Kasumi-1 (cell line): ENCODE measurements at places on chromosomes 6 and 20.

DNA sequence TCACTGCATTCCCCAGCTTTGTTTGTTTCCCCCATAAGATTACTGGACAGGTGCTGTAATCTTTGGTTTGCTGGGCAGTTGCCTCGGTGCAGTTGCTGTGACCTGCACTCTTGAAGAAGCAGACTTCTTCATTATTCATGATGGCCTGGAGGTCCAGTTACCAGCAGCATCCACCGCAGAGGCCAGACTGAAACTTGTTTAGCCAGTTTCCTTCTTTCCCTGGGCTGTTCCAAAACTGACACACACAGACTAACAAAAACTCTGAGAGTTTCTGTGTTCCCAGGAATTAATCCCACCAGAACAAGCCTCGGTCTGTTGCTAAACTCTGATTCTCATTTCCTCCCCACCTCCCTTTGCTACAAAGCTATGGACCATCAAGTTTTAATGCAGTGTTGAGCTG, 144.1 kb downstream of the QRSL1 start:
- no peak for DNase-seq

DNA sequence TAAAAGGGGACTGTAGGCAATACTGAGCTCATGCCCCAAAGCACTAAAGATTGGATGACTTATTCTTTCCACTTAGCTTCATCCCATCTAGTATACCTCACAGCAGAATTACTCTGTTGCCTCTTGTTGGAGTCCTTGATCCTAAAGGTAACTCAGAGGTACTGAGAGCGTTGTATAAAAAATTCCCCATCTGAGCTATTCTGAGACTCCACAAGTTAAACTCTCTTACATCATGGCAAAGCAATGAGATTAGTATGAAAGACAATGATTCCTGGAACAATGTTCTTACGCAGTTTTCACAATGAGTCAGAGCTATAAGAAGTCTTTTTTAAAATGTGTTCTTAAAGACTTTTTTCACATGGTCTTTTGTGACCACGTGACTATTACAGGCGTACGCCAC, 370.1 kb downstream of the ADGRB3 start:
- DNase-seq = no peak

DNA sequence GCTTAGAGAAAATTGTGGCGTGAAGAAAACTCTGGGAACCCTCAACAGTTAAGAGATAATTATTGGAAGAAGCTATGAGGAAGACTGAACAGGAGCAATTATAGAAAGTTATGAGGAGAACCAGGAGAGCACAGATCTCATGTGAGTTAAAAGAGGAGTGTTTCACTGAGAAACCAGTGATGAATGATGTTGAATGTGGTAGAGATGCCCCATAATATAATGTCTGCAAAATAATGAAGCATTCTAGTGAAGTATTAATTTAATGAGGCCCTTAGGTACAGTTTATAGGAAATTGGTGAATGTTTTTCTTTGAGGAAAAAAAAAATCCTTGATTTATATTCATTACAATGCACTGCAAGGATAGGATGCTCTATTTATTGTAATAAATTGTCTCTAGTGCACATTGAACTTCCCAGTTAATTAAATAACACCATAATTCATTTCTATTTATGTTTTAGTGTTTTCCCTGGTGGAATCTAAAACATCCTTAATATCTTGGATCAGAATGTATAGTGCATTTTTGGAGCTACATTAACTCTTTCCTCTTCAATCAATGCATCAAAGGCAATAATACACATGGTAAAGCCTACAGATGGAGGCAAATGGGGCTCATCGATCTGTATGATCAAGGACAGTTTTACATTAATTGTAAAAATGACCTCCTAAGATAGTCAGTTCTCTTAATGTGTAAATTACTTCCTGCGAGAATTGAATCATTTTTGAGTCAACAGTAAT, 91.4 kb upstream of the EYS start:
- DNase-seq = no peak

- no peak for DNase-seq
Measured at GRCh38 chr20:59804871-59805665, 128.4 kb downstream of the SYCP2 start.

GRCh38 chr6:73508776-73509175, 12.1 kb downstream of the EEF1A1 start:
- DNase-seq = no peak

DNA sequence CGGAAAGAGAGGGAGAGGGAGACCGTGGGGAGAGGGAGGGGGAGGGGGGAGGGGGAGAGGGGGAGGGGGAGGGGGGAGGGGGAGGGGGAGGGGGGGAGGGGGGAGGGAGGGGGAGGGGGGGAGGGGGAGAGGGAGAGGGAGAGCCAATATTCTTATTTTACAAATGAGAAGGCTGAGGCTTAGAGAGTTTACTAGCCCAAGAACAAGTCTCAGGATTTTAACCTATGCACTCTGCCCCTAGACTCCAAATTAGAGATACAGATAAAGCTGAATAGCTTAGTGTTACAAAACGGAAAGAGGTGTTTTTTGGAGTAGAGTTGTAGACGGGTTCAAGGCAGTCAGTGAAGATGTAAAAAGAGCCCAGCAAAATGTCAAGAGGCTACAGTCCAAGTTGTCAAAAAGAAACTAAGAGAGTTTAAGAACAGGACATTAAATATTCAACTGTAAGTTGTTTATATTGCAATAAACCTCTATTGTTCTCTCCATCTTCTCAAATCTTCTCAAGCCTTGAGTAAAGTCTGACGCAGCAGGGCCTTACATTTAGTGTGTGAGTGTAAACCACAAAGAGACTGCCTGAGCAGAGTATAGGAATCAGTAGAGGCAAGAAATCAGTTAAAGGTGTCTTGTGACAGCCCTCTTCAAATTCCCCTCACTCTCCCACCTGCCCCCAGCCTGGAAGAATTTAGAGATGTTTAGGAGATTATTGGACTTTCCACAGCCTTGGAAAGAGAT, 34.9 kb upstream of the AKIRIN2 start:
- DNase-seq = no peak

GRCh38 chr20:42857446-42857845, 332.3 kb downstream of the PTPRT start:
- DNase-seq = no peak

DNA sequence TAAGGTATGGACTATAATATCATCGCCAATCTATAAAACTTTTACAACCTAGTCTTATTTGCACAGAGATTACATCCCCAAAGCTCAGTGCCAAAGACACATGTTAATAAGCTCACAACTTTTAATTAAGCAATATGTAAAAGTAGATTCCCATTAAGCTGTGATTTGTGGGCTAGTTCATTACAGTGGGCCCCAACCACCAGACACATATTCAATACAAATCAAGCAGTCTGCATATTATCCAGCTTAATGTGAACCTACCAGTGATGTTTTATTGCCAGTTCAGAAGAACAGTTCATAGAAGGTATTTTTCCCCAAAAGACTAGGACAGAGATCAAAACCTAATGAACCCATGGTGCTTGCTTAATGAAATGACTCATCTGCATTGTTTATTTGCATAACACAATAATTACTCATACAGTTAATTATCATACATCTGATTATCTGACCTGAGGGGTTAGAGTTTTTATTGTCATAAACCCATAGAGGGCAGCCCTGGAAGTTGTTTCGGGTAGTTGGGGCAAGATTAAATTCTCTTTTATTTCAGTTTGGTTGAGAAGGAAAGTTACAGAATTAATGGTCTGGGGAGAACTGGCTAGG, 831.0 kb downstream of the TFAP2A start:
- DNase-seq = no peak

- no peak for DNase-seq
Measured at GRCh38 chr6:131053546-131054240, 9.4 kb downstream of the EPB41L2 start.

DNA sequence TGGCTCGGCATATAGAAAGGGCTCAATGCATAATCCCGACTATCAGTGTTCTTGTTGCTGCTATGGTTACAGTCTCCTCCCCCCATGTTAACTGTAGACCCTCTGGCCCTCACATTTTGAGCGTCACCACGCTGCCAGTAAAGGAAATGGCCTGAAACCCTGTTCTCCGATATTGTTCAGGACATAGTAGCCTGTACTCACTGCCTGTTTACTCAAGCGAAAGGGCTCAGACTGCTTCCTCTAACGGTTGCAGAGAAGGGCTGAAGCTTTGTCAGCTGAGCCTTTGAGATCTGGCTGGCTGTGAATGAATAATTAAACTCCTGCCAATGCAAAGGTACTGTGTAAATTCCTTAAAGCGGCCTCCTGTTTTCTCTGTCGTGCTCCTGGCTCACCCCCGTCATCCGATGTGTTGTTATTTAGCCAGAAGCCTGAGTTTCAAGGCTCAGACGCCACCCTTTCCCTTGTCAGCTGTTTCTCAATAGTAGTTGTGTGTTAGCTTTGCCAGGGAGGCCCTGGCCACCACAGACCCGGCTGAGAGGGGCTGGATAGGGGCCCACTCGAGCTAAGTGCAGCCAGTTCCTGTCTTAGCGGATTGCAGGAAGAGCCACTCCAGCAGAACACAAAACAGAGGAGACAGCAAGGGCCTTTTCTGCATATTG, 31.2 kb upstream of the RALGAPA2 start:
- peak; percentile 82 for DNase-seq

DNA sequence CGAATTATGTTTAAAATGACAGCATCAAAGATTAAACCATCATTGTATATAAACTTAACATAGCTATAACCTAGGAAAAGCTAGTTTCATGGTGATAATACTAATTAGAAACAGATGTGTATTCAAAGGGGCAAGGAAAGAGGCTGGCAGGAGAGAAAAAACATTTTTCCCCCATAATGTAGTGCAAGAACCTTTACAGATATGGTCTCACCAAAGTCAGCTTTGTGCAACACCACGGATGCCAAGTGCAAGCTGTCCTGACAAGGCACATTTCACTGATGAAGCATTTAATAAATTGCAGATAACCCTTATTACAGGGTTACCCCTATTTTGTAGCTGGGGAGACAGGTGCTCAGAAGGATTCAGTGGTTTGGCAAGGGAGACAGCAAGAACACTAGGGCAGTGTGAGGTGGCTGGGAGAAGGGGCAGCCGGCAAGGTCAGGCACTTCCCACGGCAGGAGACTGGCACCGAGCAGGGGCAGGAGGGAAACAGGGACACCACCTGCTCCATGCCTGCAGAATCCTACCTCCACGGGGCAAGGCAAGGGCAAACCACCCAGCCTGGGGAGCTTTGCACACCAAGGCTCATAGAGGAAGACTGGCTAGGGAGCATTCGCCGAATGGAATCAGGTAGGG, 6.5 kb downstream of the RPS6KA2 start:
- no peak for DNase-seq

- no peak for DNase-seq
Measured at GRCh38 chr20:39019805-39020325, 57.7 kb downstream of the DHX35 start.

DNA sequence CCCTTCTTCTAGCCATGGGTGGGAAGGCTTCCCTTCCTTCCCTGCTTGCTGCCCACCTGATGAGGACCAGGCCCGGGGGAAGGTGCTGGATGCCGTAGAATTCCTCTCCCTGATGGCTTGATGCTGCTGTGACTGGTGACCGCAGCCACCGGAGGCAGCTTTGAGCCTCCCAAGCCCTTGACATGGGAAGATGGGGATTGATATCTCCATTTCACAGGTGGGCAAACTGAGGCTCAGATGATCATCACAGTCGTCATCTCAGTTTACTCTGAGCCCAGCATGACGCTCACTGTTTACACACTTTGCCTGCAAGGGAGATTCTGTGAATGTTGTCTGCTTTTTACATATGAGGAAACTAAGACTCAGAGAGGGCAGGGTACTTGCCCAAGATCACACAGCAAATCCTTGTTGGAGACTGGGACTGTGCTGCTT, 43.9 kb downstream of the SRC start:
- DNase-seq = no peak

GRCh38 chr20:47765271-47765670, 20.0 kb downstream of the SULF2 start:
- no peak for DNase-seq

- DNase-seq = no peak
Measured at GRCh38 chr6:119061215-119061614, 17.2 kb downstream of the FAM184A start.

DNA sequence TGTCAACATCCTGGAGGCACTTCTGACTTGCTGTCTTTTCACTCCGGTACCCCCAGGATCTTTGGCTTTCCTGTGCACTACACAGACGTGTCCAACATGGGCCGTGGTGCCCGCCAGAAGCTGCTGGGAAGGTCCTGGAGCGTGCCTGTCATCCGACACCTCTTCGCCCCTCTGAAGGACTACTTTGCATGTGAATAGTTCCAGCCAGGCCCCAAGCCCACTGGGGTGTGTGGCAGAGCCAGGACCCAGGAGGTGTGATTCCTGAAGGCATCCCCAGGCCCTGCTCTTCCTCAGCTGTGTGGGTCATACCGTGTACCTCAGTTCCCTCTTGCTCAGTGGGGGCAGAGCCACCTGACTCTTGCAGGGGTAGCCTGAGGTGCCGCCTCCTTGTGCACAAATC, 12.0 kb upstream of the MAPRE1 start:
- no peak for DNase-seq

GRCh38 chr6:100257793-100258395, 206.8 kb downstream of the SIM1 start:
- peak; percentile 86 for DNase-seq

DNA sequence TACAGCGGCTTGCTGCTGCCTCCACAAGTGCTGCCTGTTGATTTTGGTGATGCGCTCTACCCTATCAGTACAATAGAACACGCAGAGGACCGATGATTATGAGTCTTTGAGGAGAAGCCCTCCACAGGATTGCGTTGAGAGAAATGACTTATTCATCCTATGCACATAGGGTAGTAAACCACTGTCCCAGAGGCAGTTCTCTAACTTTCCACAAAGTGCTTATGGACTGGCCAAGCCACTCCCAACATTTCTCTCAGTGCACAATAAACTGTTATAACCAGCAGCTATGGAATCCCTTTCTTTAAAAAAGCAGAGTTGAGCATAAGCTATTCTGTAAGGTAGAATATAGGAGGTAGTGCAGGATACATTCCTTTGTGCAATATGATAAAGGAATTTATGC, 48.2 kb upstream of the REV3L start:
- DNase-seq = no peak

- DNase-seq = no peak
Measured at GRCh38 chr6:117607511-117607910, 5.2 kb upstream of the GOPC start.

DNA sequence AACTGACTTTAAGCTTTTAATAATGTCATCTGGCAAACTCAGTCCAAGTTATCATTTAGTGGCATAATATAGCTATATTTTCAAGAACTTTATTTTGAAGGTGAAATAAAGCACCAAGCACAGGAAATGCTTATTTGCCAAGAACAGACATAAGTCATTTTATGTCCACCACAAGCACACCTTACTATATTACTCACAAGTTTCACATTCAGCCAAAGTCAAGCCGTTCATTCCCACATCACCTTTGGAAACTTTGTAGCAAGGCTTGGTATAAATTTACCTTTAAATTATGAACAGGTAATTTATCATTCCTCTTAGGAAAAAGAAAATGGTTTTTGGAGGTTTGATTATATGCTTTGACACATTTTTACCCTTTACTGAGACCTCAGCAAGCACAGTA, 236.8 kb upstream of the FKBP1C start:
- DNase-seq = no peak
